NCI-H2171 treated with DMSO at 0.1 percent for 48 hours (cell line): ENCODE measurements at places on chromosomes 5 and 9.

DNA sequence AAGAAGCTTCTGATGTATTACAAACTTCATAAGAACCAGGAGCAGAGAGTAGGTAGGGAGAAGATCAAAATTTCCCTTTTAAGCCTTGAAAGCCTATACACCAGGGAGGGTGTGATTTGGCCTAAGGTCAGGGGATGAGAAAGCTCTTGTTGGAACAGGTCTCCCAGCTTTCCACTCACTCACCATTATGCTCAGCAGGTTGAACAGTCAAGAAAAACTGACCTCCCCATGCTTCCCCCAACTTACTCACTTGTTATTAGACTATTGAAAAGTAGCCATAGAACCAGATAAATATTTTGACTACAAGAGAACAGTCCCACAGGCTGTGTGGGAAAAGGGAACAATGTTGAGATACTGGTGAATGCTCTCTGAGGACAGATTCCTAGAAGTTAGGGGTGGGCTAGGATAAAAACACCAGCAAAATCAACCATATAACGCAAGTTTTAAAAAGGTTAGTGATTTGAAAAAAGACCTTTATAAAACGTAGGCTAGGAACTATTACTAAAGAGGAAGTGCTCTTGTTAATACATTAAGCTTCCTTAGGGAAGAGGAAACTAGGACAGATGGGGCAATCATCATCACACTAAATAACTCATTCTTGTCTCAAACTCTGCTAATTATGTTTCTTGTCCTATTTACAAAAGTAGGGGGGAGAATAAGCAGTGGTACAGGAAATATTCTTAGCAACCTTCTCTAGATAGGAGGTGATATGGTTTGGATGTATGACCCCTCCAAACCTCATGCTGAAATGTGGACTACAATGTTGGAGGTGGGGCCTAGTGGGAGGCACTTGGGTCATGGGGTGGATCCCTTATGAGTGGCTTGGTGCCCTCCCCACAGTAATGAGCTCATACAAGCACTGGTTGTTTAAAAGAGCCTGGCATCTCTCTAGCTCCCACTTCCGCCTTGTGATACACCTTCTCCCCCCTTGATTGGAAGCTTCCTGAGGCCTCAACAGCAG, 31.0 kb downstream of the PCDHGC5 start:
- no peak for DNase-seq

- DNase-seq = peak; percentile 29
These were observed 853.7 kb downstream of the TAF11L14 start for GRCh38 chr5:18487928-18488480.

DNA sequence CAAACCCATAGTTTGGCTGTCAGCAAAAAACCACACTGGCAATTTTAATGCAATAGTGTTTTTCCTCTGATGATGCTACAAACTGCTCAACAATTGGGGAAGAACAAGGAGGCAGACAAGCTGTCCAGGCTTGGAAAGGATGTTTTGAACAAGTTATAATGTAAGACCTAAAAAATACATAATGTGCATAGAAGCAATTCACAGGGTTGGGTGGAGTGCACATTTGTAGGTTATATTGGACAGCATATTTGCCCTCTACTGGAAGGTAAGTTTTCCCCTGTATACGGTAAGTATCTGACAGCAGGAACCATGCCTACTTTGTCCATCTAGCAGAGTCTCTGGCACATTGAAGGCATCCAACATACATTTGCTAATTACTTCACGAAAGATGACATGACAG, 114.3 kb upstream of the PUM3 start:
- DNase-seq = no peak

DNA sequence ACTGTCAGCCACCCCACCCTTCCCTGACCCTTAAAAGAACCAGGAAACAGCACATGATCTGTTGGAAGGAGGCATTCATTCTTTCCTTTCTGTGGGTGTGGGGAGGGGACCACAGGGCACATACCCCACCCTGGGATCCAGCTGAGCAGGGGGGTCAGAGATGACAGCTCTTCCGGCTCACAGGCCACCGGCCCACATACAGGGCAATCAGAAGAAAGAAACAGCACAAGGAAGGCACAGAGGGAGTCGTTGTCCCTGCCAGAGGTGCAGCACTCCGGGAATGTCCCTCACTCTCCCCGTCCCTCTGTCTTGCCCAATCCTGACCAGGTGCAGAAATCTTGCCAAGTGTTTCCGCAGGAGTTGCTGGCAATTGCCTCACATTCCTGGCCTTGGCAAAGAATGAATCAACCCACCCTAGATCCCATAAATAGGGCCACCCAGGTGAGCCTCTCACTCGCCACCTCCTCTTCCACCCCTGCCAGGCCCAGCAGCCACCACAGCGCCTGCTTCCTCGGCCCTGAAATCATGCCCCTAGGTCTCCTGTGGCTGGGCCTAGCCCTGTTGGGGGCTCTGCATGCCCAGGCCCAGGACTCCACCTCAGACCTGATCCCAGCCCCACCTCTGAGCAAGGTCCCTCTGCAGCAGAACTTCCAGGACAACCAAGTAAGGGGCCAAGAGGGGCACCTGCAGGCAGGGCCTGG, at the start of gene LCN2:
Gene LCN2 (plus strand): TSS at position 453 of the 701 bp plus-strand sequence. CDS start 73 bp downstream, at position 526.
- DNase-seq = no peak

- DNase-seq = no peak
These were observed 21.4 kb downstream of the COL27A1 start for GRCh38 chr9:114176624-114177291.

DNA sequence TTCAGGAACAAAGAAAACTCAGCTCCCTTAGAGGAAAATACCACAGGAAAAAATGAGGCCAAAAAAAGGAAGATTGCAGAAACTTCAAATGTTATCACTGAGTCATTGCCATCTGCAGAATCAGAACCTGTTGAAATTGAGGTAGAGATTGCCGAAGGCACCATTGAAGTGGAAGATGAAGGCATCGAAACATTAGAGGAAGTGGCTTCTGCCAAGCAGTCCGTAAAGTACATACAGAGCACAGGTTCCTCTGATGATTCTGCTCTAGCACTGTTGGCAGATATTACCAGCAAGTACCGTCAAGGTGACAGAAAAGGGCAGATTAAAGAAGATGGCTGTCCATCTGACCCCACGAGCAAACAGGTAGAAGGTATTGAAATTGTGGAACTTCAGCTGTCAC, 30.8 kb upstream of the NIM1K start:
- no peak for DNase-seq

GRCh38 chr5:149754172-149754880, 24.2 kb downstream of the PPARGC1B start:
- DNase-seq = peak; percentile 40

DNA sequence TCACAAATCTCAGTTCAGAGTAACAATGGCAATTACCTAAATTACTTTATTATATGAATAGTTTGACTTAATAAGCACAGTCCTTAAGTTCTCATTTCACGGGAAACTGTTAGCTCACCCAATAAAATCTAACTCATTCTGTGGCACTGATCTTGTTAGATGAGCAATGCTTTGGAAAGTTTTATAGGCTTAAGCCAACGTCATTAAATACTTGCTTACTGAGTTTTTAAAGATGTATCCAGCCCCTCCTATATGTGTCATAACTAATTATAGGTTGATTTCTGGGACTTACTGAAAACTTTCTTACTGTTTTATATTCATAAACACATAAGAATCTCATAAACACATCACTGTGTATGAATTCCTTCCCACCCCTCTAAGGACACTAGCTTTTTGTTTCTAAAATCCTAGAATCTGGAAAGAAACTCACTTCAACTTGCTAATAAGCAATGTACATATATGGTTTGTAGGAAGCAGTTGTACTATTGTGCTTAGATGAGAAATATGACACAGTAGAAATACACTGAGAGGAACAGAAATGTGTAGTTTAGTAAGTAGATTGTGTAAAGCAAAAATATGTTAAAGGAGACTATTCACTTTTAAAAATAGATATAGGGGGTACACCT, 14.1 kb upstream of the MARCOL start:
- DNase-seq = no peak

- no peak for DNase-seq
These were observed 45.9 kb upstream of the APC start for GRCh38 chr5:112691758-112692157.

- DNase-seq = no peak
These were observed 7.9 kb downstream of the HAND1 start for GRCh38 chr5:154470137-154470536.

DNA sequence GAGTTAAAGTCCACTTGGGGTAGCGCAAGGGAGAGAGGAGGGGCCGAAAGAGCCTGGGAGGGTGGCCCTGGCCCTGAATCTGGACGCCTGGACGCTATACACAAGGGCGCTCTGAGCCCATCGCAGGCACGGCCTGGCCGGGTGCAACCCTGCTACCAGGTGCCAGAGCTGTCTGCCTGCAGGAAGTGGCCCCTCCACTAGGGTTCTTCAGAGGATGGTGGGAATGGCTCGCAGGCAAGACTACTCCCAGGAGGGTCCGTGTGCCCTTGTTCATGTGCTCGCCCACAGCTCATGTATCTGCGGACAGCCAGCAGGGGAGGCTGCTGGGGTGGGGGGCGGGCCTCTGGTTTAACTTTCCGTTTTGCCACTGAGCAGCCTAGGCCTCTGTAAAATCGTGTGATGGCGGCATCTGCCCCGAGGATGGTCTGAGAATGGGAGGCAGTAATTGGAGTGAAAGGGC, 1.4 kb upstream of the NKD2 start:
- no peak for DNase-seq

DNA sequence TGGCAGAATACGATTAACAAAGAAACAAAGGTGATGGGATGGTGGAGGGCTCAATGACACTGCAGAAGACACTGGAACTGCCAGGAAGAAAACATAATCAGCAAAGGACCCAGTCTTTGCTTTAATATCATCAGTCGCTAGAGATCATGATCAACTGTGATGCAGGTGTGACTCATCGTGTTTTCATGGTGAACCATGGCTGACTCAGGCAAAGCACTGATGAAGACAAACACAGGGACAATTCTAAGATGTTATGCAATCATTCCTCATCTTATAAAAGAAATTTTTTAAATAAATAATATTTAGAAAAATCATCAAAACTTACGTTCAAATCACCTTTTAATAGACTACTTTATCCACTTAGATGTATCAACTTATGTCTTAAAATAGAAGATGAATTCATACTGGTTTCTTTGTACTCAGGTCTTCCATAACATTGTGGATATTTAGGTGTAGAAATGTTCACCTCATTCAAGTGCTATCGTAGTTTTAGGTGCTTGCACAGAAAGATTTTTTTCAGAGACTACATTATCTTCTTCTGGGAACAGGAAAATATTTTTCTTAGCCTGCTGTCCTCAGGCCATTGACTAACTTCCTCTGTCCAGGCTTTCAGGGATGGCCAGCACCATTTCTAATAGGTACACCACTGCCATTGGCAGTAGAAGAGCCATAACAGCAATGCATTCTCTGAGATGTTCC, 673.4 kb upstream of the MEF2C start:
- no peak for DNase-seq

DNA sequence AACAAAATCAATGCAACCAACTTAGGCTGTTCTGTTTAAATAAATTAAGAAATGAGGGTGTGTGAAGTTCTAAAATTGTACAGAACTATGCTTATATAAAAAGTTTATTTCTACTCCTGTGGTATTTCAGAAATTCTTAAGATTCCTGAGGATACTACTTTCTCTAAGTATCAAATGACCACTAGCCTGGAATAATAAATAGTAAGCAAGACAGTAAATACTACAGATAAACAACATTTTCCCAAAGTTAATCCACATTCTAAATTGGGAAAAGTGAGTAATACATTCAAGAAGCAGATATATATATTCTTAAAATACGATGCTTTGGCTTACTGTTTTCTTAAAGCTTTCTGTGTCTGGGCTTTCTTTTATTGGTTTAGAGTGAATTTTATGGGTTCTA, 29.5 kb downstream of the CCNH start:
- no peak for DNase-seq

DNA sequence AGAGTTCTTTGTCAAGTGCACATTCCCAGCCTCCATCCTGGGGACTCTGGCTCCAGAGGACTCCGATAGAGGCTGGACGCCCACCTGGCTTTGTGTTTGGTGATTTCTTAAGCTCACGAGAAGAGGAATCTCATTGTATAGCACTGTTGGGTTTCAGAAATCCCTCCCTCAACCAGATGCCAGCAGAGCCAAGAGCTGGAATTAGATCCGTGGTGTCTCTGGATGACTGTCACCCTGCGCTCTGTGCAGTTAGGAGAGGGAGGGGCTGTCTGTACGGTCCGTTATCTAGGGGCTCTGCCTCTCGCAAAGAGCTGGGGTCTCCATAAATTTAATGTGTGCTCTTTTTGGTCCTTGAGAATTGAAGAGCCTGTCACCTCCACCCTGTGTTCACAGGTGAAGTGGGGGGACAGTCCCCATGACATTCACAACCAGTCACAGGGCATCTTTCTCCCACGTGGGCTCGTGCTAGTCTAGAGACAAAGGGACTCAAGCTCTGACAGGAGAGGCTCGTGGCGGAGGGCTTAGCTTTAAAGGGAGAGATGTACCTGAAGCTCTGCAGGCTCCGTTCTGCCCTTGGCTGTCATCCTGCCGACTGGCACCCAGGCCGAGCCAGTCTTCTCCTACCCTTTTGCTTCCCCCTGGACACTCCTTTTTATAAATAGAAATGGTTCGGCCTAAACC, 41.4 kb downstream of the FAM78A start:
- DNase-seq = no peak

- DNase-seq = no peak
These were observed 215.0 kb upstream of the PANK3 start for GRCh38 chr5:168793841-168794837.

- DNase-seq = no peak
These were observed 44.4 kb downstream of the FNBP1 start for GRCh38 chr9:129998491-129999140.

GRCh38 chr9:91101611-91102168, 260.0 kb downstream of the AUH start:
- no peak for DNase-seq

- peak; percentile 64 for DNase-seq
These were observed at the start of gene RANBP17 for GRCh38 chr5:170861917-170862766. RANBP17 (plus strand) TSS chr5:170862018.

DNA sequence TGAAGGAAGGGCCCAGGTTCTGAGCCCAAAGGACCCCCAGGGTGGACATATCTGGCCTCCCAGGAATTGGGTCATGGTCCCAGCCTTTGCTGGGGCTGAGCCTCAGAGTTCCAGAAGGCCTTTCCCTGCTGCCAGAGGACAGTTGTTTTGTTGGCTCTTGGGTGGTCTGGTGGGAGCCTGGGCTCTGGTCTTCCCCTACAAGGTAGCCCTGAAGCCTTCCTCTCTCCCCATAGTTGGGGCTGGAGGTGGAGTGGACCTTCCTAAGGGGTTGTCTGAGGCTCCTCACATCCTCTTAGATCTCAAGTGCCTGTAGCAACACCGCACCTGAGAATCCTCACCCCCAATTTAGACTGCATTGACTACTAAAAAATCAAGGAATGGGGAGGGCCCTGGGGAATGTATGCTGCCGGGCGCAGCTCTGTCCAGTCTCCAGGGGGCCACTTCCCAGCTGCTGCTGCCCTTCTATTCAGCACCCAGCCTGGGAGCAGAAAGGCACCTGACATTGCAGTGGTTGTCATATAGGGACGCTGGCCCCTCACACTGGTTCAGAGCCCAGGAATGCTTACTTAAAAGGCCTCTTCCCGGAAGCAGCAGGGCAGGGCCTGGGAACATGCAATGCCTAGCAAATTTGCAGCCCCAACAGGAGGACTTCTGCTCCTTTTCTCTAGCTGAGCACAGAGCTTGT, 66.4 kb downstream of the IL31RA start:
- no peak for DNase-seq

- DNase-seq = no peak
These were observed 10.7 kb upstream of the PRXL2C start for GRCh38 chr9:96665789-96666188.
